ENCODE measurements at places on chromosomes 5 and 9.

DNA sequence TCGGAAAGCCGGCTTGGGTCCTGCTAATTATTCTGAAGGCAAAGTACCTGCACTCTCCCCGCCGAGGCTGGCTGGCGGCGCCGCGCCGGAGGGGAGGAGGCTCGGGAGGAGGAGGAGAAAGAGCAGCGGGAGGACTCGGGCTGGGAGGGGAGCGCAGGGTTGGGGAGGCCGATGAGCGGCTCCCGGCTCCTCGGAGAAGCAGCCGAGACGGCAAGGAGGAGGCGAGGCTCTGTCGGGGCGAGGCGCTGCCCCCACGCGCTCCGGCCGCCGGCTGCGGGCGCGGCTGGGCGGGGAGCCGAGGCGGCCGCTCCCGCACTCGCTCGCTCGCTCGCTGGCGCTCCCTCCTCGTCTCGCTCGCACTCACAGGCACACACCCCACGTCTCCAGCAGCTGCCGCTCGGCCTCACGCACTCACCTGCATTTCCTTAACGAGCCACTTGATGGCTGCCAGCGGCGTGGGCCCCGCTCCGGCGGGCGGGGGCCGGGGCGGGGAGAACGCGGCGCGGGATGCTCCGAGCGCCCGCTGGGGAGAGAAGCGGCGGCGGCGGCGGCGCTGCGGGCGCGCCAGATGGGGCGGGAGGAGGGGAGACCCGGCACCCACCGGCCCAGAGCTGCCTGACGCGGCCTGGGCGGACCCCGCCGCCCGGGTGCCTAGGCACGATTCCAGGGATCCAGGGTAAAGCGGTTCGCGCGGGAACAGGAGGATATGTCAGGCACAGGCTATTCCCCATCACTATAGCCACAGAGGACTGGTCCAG is at the start of gene PTPRD:
Gene PTPRD (minus strand): TSS at position 362 of the 758 bp plus-strand sequence.
- peak; percentile 30 for DNase-seq

- DNase-seq: no peak
Observed at GRCh38 chr9:6410633-6411032, 2.4 kb upstream of the UHRF2 start.

- no peak for DNase-seq
Observed at GRCh38 chr9:106075960-106076327, 381.6 kb downstream of the TMEM38B start.

DNA sequence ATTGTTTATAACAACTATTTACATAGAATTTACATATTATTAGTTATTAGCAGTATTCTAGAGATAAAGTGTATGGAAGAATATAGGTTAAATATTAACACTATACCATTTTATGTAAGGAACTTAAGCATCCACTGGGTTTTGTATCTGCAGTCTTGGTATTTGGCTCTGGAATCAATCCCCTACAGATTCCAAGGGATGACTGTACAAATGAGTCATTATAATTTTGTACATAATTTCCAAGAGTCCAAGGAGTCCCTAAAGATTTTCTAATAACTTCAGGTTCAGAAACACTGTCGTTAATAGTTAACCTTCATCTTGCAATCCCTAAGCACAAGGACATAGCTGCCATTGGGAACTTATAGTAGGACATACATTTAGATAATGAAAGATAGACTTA is 254.8 kb upstream of the PDE4D start:
- DNase-seq: no peak
